ENCODE measurements at places on chromosomes 5 and 9.
A peak's percentile ranks its signal among the peaks of the same experiment; 100 is the strongest.

DNA sequence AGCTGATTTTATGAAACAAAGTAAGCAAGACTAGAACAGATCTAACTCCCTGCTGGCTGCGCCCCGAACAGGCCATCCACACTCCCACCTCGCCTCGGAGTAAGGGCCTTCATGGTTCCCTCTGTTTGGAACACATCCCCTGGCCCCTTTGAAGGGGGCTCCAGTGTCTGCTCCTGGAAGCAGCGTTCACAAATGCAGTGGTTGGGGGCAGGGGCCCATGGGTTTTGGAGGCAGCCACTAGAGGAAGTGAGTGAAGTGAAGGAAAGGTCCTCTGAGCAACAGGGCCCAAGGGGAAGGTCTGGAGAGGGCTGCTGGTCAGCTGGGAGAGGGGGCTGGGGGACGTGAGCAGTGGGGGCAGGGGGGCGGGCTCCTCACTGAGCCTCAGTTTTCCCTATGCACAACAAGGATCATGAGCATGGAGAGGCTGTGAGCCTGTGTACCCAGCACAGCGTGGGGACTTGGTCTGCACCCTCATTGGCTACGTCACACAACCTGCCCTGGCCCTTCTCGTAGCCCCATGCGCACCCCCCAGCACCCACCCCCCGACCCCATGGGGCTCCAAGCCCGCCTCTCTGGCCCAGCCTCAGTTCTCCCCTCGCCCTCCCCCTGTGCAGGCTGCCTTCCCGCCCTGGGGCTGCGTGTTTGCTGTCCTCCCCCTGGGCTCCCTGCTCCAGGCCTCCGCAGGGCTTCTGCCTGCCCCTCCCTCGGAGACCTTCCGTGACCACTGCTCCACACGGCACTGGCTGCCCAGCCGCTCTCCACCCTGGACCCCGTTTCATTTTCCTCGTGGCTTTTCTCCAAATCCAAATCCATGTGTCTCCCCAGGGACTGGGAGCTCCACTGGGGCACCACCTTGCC lies 39.5 kb downstream of the RASGEF1C start:
- no peak for DNase-seq

GRCh38 chr9:117470902-117471301 lies 56.0 kb upstream of the ASTN2 start:
- no peak for DNase-seq

- DNase-seq: no peak
Measured at GRCh38 chr5:89934069-89934468, 475.5 kb downstream of the CETN3 start.

- no peak for DNase-seq
Measured at GRCh38 chr5:118620233-118620632, 368.1 kb downstream of the DTWD2 start.

GRCh38 chr5:134189031-134189430 lies 12.3 kb upstream of the SKP1 start:
- DNase-seq: no peak

DNA sequence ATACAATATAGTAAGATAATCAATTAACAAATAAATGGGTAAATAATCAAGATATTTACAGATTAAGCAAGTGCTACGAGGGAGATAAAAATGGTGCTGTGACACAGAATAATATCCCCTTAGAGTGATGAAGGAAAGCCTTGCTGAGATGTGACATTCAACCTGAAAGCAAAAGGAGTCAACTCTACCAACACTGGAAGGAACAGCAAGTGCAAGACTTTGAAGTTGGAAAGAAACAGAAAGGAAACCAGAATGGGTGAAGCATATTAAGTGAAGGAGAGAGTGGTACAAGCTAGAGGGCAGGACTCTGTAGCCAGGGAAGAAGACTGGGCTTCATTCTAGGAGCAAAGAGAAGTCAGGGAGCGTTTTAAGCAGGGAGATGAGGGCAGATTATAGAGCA lies 12.2 kb upstream of the MEGF9 start:
- DNase-seq: no peak

- no peak for DNase-seq
Measured at GRCh38 chr9:124122813-124123462, 111.4 kb downstream of the LHX2 start.

- DNase-seq: no peak
Measured at GRCh38 chr9:12785260-12785770, 10.5 kb downstream of the LURAP1L start.

DNA sequence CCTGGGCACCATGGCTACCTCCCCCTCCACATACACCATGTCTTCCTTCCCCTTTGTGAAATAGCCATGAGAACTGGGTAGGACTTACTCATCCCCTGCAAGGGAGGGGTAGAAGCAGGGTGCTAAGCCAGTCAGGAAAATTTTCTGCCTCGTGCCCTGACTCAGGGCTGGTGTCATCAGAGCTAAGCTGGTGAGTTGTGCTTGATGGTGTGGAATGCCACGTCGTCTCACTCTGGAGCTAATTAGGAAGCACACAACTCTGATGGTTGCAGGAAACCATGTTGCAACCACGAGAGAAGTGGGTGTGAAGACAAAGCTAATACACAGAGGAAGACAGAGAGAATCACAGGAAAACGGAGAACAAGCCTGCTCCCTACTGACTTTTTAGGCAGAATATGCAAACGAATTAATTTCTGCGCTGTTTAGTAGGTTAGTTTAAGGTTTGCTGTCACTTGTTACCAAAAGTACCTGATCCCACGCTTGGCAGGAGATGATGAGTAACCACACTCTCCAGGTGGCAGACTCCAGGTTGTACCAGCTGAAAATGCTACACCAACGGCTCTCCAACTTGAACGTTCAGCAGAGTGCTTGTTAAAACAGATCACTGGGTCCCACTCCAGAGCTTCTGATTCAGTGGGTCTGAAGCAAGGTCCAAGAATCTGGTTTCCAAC lies 54.5 kb downstream of the STK10 start:
- DNase-seq: no peak

- peak; percentile 18 for DNase-seq
Measured at GRCh38 chr9:127004946-127005769, 90.6 kb downstream of the RALGPS1 start.

GRCh38 chr9:1366276-1366675 lies 316.1 kb downstream of the DMRT2 start:
- no peak for DNase-seq

DNA sequence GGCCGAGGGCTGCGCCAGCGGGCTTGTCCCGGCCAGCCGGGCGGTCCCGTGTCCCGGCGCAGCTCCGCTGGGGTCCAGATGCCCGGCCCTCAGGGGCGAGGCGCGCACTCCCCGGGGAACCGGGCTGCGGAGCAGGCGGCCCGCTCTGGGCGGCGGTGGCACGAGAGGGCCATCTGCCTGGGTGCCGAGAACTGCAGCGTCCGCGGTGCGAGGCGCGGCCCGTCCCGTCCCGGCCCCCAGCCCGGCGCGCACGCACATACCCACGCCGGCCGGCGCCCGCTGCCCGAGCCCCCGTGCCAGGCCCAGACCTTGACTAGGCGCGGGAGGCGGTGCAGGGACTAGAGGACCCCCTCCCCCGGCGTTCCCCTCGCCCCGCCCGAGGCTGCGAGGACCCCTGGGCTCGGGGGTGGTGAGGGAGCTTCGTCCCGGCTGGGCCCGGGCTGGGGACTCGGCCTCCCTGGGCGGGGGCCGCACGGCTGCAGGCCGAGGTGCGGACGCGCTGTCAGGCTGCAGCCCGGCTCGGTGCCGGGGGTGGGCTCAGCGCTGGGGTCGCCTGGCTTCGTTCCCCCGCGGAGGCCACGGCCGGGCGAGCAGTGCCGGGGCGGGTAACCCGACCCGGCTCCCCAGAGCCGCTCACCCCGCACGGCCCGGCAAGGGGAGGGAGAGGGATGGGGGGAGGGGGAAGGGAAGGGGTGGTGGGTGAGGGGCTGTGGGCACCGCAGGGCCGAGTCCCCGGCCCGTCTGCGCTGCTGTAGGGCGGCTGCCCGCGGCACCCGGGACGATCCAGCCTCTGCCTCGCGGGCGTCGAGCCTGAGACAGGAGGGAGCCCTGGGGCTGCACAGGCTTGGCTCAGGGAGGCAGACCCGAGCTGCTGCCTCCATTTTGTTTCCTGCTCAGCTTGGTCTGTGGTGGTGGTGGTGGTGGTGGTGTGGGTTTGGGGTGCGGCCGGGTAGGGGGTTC lies 1.2 kb upstream of the NSD1 start:
- peak; percentile 35 for DNase-seq

- DNase-seq: no peak
Measured at GRCh38 chr5:175691761-175692160, 33.9 kb downstream of the HRH2 start.

- no peak for DNase-seq
Measured at GRCh38 chr9:74503219-74503618, 6.1 kb downstream of the RORB start.

GRCh38 chr9:20570756-20571155 lies 51.5 kb downstream of the MLLT3 start:
- no peak for DNase-seq

DNA sequence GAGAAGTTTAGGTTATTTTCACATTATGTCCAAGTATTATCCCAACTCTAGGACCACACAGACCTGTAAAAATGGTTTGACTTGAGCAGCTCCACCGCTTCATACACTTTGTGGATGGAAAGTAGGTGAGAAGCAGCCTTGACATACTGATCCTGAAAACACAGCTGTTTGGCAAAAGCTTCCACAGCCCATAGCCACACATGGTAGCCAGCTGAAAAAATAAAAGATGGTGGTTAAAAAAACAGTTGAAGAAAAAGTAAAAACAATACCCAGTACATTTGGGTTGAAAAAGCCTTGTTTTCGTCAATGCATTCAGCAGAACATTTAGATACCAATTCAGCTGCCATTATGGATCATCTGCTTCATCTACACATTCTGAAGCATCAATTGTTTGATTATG lies 36.7 kb downstream of the GEMIN5 start:
- DNase-seq: no peak

- DNase-seq: peak; percentile 74
Measured at GRCh38 chr5:157651623-157652376, 438 bp downstream of the SOX30 start.

- no peak for DNase-seq
Measured at GRCh38 chr5:33080287-33080686, 360.5 kb upstream of the TARS1 start.

DNA sequence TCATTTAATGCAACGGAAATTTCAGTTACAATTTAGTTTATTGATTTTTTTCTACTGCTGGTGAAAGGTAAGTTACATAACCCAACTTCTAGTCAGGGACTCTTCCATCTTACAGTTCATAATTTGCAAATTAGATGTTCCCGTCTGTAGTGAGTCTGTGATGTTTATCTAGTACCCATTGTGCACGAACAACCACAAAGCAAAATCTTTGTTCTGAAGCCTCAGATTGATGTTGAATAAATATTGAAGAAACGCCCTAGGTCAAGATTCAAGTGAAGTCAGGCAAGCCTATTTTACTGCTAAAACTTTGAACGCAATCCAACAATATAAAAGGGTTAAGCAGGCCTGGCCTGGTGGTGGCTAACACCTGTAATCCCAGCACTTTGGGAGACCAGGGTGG lies 43.1 kb downstream of the BASP1 start:
- DNase-seq: no peak

DNA sequence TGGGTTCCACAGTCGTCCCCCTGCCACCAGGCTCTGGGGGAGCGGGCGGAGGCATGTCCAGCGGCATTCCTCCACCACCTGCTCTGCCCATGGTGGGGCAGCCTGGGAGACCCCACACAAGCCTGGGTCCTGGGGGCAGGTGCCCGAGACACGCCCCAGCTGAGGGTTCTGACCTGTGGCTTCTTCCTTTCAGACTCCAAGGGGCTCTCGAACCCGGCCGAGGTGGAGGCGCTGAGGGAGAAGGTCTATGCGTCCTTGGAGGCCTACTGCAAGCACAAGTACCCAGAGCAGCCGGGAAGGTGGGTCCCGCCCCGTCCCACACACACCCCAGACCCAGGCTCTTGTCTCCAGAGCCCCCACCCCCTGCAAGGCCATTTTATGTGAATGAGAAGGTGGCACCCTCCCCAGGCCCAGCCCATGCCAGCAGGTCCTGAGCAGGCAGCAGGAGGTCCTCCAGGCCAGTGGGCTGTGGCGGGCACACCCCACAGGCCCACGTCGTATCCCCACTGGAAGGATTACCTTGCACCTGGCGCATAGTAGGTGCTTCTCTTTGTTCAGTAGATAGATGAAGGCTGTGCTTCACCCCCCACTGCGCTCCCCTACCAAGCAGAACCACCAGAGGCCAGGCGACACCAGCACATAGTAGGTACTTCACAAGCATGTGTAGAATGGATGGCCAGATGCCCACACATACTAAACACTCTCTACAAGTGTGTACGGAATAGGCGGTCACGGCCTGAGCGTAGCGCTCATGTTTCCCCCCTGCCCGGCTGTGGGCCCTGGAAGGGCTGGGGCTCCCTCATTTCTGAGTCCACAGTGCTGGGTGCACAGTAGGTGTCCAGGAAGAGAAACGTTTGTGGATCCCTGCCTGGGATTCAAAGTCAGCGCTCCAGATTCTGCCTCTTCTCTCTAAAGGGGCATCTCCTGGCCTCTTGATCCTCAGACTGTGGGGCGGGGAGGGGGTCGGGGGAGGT lies 107.9 kb downstream of the RXRA start:
- no peak for DNase-seq

- DNase-seq: no peak
Measured at GRCh38 chr5:76943006-76943405, 9.8 kb upstream of the CRHBP start.

GRCh38 chr5:83157163-83157562 lies 79.8 kb downstream of the XRCC4 start:
- DNase-seq: no peak

GRCh38 chr5:168449166-168449565 lies 37.1 kb upstream of the RARS1 start:
- no peak for DNase-seq

GRCh38 chr5:57221049-57221568 lies 47.2 kb downstream of the GPBP1 start:
- DNase-seq: no peak

DNA sequence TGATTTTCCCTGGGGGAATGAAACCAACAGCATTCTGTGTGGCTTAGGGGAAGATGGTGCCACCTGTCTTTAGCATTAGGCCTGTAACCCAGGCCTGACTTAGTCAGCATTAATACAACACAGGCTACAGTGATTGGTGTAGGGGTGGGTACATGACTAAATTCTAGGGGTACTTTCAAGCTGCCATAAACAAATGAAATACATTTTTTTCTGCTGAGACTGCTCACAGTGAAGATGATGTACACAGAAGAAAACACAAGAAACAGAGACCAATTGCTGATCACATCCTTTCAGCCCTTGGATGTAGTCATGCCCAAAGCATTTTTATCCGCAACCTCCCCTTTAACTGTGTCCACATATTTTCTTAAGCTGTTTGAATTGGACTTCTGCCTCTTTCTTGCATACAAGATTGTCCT lies 527.2 kb downstream of the KCTD16 start:
- no peak for DNase-seq

DNA sequence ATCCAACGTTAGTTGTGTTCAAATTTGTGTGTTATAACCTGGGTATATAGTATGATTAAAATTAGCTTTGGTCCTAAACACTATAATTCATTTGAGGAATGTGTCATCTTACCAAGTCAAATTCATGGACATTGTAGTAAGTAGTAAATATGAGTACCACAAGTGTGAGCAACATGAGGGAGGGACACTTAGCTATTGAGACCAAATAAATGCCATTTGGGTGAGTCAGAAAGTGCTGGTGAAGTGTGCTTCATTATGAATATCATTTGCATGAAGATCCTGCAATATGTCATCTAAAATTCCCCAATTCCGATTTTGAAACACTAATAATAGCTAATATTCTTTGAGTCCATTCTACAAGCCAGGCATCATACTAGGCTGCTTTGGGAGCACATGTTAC lies 336.7 kb upstream of the KIF2A start:
- DNase-seq: no peak

GRCh38 chr9:132020272-132020671 lies 59.4 kb downstream of the MED27 start:
- DNase-seq: no peak
